Stimulated activated CD4-positive, alpha-beta T cell treated with anti-CD3 and anti-CD28 coated beads, Interleukin-1b, Interleukin-23, amount 100 ng/mL, for 1 hour (primary cell): ENCODE measurements at places on chromosomes 2 and 18.
A peak's percentile ranks its signal among the peaks of the same experiment; 100 is the strongest.

- DNase-seq = no peak
Measured at GRCh38 chr18:48162956-48163737, 232.7 kb upstream of the SMAD2 start.

GRCh38 chr2:181725476-181725875 is 45.2 kb upstream of the NEUROD1 start:
- no peak for DNase-seq

DNA sequence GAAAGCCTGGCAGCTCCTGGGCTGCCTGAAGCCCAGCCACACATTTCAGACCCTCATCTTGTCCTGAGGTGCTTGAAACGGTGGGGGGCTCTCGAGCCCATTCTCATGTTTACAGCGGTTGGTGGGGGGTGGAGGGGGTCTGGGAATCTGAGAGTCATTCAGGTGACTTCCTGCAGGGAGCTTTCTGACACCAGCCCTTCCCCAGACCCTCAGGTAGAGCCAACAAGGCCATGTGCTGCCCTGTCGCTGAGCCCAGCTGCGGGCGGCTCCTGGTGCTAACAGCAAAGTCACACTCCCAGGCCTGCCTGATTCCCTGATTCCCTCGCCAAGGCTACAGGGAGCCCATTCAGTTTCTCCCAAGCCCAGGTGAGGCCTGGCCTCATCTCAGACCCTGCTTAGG is 324.9 kb upstream of the MEX3C start:
- no peak for DNase-seq

DNA sequence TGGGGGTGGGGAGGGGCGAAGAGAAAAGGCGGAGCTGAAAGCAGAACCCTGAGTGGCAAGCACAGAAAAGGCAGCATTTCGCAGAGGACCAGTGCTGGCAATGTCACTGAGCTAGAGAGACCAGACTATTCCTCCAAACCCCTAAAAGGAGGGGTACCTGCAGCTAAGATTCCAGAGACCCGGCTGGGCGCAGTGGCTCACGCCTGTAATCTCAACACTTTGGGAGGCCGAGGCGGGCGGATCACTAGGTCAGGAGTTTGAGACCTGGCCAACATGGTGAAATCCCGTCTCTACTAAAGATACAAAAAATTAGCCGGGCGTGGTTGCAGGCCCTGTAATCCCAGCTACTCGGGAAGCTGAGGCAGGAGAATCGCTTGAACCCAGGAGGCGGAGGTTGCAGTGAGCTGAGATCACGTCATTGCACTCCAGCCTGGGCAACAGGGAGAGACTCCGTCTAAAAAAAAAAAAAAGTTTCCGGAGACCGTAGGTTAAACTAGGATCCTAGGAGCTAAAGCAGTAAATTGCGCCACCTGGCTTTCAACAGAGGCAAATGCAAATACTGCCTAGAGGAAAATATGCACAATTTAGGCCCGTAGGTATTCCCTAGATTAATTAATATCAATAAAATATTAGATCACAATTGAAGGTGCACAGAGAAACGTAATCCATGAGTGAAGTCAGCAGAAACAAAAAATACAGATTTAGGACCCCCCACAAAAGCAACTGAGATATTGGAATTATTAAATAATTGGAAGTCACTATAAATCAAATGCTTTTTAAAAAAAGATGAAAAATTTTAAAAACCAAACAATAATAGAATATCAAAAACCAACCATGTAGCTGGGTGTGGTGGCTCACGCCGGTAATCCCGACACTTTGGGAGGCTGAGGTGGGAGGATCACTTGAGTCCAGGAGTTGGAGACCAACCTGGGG is 4.9 kb downstream of the UCN start:
- DNase-seq = no peak

DNA sequence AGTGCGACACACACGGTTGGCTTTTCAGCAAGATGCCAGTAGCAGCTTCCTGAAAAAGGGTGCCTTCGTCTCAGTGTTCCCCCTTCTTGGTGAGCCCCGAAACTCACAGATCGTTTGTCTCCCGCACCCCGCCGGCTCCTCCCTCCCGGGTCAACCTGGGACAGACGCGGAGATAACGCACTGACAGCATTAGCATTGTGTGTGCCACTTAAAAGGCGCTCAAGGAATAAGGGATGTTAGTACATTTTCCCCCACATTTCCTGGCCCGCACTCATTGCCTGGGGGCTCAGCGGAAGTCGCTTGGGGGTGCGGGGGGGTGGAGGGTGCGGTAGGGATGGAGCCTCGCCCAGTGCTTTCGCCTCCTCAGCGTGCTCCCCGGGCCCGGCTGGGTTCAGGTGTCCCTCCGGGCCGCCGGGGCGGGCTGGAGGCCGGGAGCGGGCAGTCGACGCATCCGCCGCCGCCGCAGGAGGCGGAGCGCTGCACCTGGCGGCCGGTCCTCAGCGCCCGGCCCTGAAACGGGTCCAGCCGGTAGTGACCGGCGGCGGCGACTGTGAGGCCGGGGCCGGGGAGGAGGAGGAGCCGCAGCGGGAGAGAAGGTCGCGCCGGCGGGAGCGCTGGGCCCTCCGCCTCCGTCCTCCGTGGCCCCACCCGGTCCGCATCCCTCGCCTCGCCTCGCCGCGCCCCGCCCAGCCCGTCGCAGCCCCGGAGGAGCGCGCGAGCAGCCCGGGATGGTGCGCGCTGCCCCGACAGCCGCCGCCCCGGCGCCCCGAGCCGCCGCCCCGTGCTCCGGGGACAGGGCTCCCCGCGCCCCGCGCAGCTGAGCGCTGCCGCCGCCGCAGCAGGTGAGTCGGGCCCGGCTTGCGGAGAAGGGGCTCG is at the start of gene MFSD6:
TSS of gene MFSD6 (plus strand) at position 694 of the 876 bp plus-strand sequence. CDS start 27,675 bp downstream, outside the sequence.
- DNase-seq = peak; percentile 13

- DNase-seq = no peak
Measured at GRCh38 chr2:200242570-200242969, 63.9 kb upstream of the SPATS2L start.

- DNase-seq = no peak
Measured at GRCh38 chr2:193806088-193806774, 1611.5 kb upstream of the TMEFF2 start.

DNA sequence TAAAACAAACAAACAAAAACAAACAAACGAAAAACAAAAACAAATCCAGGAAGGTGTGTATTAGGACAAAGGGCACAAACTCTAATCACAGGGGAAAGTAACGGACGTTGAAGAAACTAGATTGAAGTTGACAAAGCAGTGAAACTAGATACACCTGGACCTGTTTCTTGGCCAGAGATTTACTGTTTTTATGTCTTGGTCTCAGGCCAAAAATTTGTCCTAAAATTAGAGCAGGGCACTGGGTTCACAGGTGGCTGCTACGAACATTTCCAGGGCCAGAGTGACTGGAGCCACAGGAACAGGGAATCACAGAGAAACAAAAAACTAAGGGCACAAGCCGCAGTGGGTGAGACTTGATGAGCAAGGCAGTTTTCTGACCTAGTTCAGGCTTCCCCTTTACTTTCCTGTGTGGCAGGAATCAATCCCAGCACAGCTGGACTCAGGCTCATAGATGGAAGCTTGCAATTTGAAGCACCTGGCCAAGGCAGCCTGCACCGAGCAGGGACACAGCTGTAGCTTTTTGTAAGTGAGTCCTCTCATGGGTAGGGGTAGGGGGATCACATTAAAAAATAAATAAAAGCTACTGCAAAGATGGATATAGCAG is 329.4 kb downstream of the DLGAP1 start:
- no peak for DNase-seq

- DNase-seq = no peak
Measured at GRCh38 chr2:231521-232185, 32.2 kb downstream of the SH3YL1 start.
